ENCODE measurements at places on chromosomes 7 and 10. TPM values are rescaled to one million over a fixed set of nuclear protein-coding genes. Genes with fewer than 3 reads are reported as not detected.
A peak's percentile ranks its signal among the peaks of the same experiment; 100 is the strongest.

The NPTX2 gene
- total RNA-seq: 2.3 TPM

DNA sequence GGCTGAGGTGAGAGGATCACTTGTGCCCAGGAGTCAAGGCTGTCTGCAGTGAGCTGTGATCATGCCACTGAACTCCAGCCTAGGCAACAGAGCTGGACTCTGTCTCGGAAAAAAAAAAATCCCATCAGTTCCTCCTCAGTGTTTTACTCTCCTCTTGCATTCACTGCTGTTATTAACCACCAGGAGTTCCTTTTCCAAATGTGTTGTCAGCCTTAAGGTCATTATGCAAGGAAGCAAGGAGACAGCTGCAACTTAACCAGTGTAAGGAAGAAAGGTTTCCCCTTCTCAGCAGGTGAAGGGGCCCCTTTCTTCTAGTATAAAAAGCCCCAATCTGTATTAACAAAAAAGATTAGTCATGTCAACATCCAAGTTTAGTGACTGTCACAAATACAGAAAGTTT is 86.6 kb upstream of the LEP start:
- no peaks in the 10 kb centered on the region for H3K36me3 ChIP-seq
- no peaks in the 10 kb centered on the region for H3K27me3 ChIP-seq
- no peak overlapping the region for H3K27ac ChIP-seq
- DNase-seq: no peak
- H3K4me3 ChIP-seq: no peak overlapping the region

- no peaks in the 10 kb centered on the region for H3K27me3 ChIP-seq
- H3K4me3 ChIP-seq: no peak overlapping the region
- DNase-seq: no peak
These were observed 13.2 kb upstream of the NMT2 start for GRCh38 chr10:15181576-15182156.

- no peaks in the 10 kb centered on the region for H3K4me1 ChIP-seq
- DNase-seq: no peak
- H3K27ac ChIP-seq: no peak overlapping the region
- no peaks in the 10 kb centered on the region for H3K27me3 ChIP-seq
- H3K4me3 ChIP-seq: no peak overlapping the region
These were observed 209.9 kb downstream of the SEMA3E start for GRCh38 chr7:83439026-83439425.

DNA sequence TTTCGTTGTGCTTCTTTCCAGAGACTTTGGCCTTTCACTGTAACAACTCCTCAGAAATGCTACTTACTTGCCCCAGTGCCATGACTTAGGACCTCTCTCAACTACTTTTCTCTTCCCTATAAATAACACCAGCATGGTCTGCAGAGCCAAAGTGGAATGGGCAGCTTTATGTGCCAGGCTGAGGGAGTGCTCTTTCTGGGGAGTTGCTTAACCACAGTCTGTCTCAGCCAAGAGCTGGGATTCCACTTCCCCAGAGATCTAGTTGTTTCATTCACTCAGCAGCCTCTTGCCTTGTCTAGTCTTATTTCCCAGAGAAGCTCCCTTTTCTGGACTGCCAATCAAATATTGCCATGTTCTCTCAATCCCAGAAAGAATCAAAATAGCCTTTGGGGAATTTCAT is 912.2 kb downstream of the GRID1 start:
- no peak overlapping the region for H3K4me3 ChIP-seq
- H3K27me3 ChIP-seq: no peaks in the 10 kb centered on the region
- H3K4me1 ChIP-seq: no peaks in the 10 kb centered on the region
- H3K36me3 ChIP-seq: no peaks in the 10 kb centered on the region
- no peak for DNase-seq

GRCh38 chr10:12448340-12448728 is 99.0 kb downstream of the CAMK1D start:
- no peaks in the 10 kb centered on the region for H3K36me3 ChIP-seq
- H3K27ac ChIP-seq: peak overlapping the region; percentile 54
- peaks cover 7% of the 10 kb centered on the region for H3K4me1 ChIP-seq
- H3K4me3 ChIP-seq: no peak overlapping the region
- DNase-seq: no peak
- no peaks in the 10 kb centered on the region for H3K27me3 ChIP-seq

The CPED1 gene
- 19.6 TPM for total RNA-seq

Measured in thyroid gland (tissue), 4 donors.